GDM1 (cell line): ENCODE measurements at places on chromosomes 6 and 20.

DNA sequence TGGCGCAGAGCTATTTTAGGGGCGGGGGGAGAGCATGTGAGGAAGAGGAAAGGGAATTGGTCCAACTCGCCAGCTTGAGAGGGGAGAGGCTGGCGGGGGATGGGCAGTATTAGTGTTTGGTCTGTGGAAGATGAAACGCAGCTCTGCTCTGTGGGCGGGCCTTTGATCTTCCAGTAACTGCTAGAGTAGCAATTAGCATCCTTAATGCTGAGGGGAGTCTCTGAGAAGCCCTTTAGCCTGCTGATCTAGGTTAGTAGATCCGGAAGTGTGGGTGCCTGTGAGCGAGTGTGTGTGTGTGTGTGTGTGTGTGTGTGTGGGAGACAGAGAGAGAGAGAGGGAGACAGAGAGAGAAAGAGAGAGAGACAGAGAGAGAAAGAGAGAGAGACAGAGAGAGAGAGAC is 117.2 kb upstream of the BACH2 start:
- no peak for DNase-seq

DNA sequence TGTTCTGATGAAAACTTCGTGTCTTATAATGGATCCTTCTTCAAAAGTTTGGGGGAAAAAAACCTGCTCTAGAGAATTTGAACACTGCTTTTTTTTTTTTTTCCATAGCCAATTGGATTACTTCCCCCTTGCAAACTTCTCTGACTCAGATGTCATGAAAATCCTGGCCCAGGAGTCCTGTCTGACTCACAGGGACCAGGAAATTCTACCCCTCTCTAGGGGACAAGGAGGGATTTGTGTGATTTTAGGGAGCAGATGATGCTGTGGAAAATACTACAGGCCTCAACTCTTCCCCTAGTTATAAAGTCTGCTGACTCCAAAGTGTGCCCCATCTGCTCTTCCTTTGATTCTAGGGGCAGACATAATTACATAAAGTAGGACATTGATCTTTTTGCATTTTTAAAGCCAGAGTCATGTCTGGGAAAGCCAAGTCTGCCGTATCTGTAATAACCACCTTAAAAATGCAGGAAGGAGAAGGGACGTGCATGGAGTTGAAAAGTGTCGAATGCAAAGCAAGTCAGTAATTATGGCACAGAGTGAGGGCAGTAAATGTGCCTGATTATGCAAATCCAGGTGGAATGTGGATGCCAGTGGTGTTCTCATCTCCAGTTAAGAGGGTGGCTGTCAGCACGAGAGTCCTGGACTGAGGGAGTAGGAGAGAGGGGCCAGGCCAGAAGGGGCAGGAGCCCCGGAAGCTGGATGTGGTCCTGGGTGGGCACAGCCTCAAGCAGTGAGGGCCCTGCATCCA is 144.3 kb upstream of the SULF2 start:
- DNase-seq, result no peak

DNA sequence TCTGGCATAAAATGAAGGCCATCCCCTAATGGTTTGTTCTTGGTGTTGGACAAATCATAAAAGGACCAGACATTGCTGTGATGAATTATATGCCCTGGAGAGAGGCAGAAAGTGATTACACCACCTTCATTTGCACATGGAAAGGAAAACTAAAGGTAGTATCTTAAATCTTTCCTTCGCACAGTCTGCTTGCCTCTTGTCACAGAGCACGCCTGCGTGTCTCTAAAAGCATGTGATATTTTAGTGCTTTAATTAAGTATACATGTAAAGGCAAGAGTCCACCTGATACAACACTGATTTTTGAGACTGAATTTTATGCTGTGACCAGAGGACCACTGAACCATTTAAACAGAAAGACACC is 28.8 kb upstream of the PLAGL1 start:
- no peak for DNase-seq

DNA sequence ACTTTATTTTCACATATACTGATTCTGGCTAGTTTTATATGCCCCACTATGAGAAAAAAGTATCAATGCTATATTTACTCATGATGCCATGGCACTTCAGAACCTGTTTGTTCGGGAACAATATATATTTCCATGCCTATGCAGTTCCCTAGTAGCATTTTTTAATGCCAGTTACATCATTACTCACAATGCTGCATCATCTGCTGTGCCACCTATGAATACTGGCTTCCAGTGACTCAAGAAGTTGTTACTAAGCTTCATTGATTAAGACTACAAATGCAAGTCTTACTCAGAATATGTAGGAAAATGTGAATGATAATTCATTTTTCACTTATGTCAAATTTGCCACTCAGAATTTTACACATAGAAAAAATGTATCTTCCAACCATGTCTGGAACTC is 97.9 kb downstream of the MAFB start:
- DNase-seq, result no peak

GRCh38 chr6:52503851-52504781 is 72.7 kb downstream of the TRAM2 start:
- DNase-seq, result no peak

DNA sequence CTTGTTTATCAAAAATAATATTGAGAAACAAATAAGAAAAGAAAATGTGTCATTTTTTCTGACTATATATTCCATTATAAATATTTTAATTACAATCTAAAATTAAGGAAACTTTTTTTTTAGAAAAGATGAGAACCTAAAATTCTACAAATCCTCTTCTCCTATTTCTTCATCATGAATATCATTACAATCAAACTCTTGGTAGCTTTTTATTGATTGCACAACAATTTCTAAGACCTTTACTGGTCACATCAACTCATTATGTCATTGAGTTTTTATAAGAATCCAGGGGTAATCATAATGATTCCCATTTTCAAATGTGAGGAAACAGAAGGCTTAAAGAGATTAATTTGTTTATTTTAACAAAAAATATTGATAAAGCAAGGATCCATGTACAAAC is 841.0 kb downstream of the FRK start:
- no peak for DNase-seq

- no peak for DNase-seq
Observed at GRCh38 chr20:10652660-10653261, 21.0 kb downstream of the JAG1 start.
